ENCODE measurements at places on chromosomes 7 and 10. TPM values are rescaled to one million over a fixed set of nuclear protein-coding genes. Genes with fewer than 3 reads are reported as not detected.

DNA sequence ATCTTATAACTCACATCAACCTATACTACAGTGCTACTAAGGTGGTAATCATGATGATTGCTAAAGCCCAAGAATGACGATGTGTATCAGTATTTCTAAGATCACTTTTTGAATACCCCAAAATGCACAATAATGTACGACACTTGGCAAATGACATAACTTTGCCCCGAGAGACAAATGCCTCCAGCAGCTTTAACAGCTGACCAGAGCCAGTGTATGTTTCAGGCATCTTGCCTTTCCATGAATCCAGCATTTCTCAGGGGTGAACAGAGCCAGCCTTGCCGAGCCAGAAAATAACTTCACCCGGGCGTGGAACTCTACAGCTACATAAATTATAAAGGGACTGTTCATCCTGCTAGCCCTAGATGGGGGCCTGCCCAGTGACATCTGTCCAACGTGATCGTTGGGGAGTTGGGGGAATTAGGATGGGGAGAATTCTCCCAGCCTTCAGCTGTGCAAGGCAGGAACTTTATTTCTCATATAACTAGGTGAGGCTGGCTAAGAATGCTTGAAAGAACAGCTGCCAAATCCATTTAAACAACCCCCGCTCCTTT, 1.8 kb downstream of the IGFBP3 start:
- peaks cover 28% of the 10 kb centered on the region for H3K27me3 ChIP-seq
- no peak for ATAC-seq
- peaks cover 10% of the 10 kb centered on the region for H3K4me1 ChIP-seq
- no peaks in the 10 kb centered on the region for H3K36me3 ChIP-seq

DNA sequence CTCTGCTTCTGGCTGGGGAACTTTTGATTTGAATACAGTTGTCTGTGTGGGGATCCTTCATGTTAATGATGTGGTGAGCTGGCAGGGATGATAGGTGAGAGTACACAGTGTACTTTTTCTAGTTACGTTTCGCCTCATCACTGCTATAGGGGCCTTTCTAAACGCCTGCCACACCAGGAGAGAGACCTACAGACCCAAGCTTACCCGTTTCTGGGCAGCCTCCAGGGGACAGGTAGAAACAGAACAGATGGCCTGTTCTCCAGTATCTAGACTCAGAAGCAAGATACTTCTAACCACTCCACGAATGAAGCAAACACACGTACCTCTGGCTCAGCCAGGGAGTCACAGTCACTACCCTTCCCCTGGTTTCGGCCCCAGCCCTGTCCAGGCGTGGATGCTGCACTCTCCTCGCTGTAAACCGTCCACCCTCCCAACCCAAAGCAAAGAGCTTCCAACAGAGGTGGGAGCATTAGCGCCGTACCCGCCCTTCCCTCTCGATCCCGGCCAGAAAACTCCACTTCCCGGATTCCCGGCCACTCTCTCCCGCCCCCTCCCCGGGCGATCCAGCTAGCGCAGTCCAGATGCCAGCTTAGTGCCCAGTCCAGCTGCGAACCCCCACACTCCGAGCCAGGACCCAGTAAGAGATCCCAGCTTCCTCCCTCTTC, 1.2 kb downstream of the CCDC6 start:
- H3K36me3 ChIP-seq = peaks cover 58% of the 10 kb centered on the region
- ATAC-seq = peak; percentile 72
- H3K27ac ChIP-seq = peak overlapping the region; percentile 100
- H3K4me3 ChIP-seq = peak overlapping the region; percentile 98

- H3K27me3 ChIP-seq = peaks cover 29% of the 10 kb centered on the region
- H3K27ac ChIP-seq = no peak overlapping the region
- ATAC-seq = no peak
Observed at GRCh38 chr10:13771992-13772391, 185.2 kb downstream of the PRPF18 start.

- ATAC-seq = no peak
- H3K4me1 ChIP-seq = no peaks in the 10 kb centered on the region
- H3K27ac ChIP-seq = no peak overlapping the region
- no peaks in the 10 kb centered on the region for H3K36me3 ChIP-seq
- H3K27me3 ChIP-seq = peaks cover 9% of the 10 kb centered on the region
Observed at GRCh38 chr7:121961089-121961867, 88.3 kb downstream of the PTPRZ1 start.

- H3K27ac ChIP-seq = no peak overlapping the region
- no peaks in the 10 kb centered on the region for H3K27me3 ChIP-seq
- H3K4me1 ChIP-seq = no peaks in the 10 kb centered on the region
Observed at GRCh38 chr7:147432079-147432478, 1158.5 kb upstream of the C7orf33 start.

DNA sequence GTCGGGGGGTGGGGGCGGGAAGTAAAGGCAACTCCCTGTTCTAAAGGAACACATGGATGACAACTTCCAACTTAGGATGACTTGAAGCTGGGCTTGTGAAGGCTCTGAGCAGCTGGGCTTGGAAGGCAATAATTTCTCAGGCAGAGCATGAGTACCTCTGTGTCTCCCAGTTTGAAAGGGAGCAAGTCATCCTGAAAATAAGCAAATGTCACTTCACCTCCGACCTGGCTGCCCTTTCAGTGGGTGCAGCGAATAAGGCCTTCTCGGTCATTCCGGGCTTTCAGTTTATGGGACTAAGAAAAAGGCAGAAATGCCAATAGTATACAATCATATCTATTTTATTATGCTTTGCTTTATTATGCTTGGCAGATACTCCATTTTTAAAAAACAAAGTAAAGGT, 15.3 kb upstream of the ADAMTS14 start:
- H3K4me3 ChIP-seq = peak overlapping the region; percentile 51
- no peaks in the 10 kb centered on the region for H3K36me3 ChIP-seq
- peak; percentile 34 for ATAC-seq
- peak overlapping the region; percentile 86 for H3K27ac ChIP-seq

DNA sequence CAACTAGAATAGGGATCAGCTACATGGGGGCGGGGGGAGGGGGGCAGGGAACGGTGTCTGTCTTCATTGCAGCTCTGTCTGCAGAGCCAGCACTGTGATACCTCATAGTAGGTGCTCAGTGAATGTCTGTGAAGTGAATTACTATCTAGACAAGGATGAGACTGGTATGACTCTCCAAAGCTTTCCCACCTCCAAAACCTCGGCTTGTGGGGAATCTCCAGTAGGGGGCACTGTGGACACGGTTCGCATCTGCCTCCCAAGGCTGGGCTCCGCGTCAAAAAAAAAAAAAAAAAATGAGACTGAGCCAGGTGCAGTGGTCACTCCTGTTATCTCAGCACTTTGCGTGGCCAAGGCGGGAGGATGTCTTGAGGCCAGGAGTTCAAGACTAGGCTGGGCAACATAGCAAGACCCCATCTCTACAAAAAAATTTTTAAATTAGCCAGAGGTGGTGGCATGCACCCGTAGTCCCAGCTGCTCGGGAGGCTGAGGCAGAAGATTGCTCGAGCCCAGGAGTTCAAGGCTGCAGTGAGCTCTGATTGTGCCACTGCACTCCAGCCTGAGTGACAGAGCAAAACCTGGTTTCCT, 9.6 kb downstream of the TRIM56 start:
- no peak overlapping the region for H3K27ac ChIP-seq
- H3K27me3 ChIP-seq = no peaks in the 10 kb centered on the region
- peaks cover 9% of the 10 kb centered on the region for H3K4me1 ChIP-seq
- H3K4me3 ChIP-seq = no peak overlapping the region
- H3K36me3 ChIP-seq = peaks cover 22% of the 10 kb centered on the region

- H3K27ac ChIP-seq = no peak overlapping the region
- H3K4me3 ChIP-seq = no peak overlapping the region
- peaks cover 26% of the 10 kb centered on the region for H3K27me3 ChIP-seq
- H3K36me3 ChIP-seq = no peaks in the 10 kb centered on the region
- ATAC-seq = no peak
Observed at GRCh38 chr10:30088178-30088577, 28.8 kb upstream of the JCAD start.

GRCh38 chr7:37705976-37706375, 22.4 kb downstream of the GPR141 start:
- ATAC-seq = no peak
- H3K27me3 ChIP-seq = peaks cover 11% of the 10 kb centered on the region

DNA sequence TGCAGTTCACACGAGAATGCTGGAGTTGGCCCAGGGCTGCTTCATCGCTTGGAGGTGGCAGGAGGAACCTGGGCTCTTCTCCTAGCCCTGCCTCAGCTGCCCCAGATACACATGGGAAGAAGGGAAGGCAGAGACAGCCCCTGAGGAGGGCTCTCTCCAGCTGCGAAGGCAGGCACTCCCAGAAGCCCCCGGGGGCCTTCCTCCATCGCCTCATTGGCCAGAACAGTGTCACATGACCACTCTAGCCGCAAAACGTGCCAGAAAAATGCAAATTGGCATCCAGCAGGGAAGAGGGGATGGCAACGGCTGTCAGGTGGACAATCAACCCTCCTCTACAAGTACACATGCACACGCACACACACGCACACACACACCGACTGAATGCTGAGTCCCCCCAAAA, 217.8 kb upstream of the FRMD4A start:
- peak overlapping the region; percentile 89 for H3K27ac ChIP-seq
- H3K27me3 ChIP-seq = no peaks in the 10 kb centered on the region
- peaks cover 77% of the 10 kb centered on the region for H3K4me1 ChIP-seq
- no peak overlapping the region for H3K4me3 ChIP-seq
- no peak for ATAC-seq

GRCh38 chr10:98309366-98310355, 41.7 kb upstream of the LOXL4 start:
- peaks cover 29% of the 10 kb centered on the region for H3K27me3 ChIP-seq
- H3K4me1 ChIP-seq = no peaks in the 10 kb centered on the region
- H3K36me3 ChIP-seq = no peaks in the 10 kb centered on the region
- no peak overlapping the region for H3K27ac ChIP-seq
- peak; percentile 45 for ATAC-seq

DNA sequence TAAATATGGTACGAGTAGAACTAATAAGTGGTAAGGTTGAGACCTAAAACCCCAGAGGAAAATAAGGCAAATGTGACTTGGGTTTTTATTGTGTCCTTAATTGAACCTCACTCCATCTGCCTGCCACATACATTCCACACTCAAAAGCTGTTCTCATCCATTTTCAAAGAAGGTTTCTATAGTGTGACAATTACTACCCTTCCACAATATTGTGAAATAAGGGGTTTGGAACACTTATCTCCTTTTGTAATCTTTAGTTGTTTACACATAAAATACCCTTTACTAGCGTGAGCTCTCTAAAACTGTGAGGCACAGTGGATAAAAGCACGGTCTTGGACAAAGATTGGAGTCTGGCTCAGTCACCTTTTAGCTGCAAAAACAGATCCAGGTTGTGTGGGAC, 166.6 kb downstream of the THSD7A start:
- H3K4me3 ChIP-seq = no peak overlapping the region
- no peaks in the 10 kb centered on the region for H3K27me3 ChIP-seq
- H3K36me3 ChIP-seq = no peaks in the 10 kb centered on the region
- no peak for ATAC-seq

- H3K4me1 ChIP-seq = no peaks in the 10 kb centered on the region
- H3K36me3 ChIP-seq = no peaks in the 10 kb centered on the region
- H3K4me3 ChIP-seq = no peak overlapping the region
Observed at GRCh38 chr7:73766556-73767229, 3.4 kb downstream of the CLDN3 start.

DNA sequence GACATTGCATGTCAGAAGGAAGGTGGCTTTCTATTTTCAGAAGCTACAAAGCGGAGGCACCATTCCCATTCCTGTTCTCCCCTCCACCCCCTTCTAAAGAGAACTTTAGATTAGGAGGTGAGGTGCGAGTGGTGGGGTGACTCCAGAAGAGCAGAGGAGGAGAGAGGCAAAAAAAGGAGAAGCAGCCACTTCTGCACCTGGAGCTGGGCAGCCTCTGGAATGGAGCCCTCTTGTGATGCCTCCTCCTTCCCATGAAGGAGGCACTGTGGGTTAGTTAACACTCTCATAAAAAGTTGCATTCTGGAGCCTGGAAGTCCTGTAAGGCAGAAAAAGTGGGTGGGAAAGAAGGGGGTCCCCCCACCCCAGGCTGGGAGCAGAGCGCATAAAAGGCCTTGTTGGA, 4.8 kb downstream of the PTF1A start:
- no peak overlapping the region for H3K27ac ChIP-seq
- no peaks in the 10 kb centered on the region for H3K4me1 ChIP-seq
- H3K36me3 ChIP-seq = peaks cover 6% of the 10 kb centered on the region
- ATAC-seq = no peak
- peaks cover 56% of the 10 kb centered on the region for H3K27me3 ChIP-seq

GRCh38 chr10:82692458-82692857, 817.5 kb downstream of the NRG3 start:
- H3K36me3 ChIP-seq = no peaks in the 10 kb centered on the region
- no peaks in the 10 kb centered on the region for H3K27me3 ChIP-seq
- no peak for ATAC-seq
- no peak overlapping the region for H3K4me3 ChIP-seq

DNA sequence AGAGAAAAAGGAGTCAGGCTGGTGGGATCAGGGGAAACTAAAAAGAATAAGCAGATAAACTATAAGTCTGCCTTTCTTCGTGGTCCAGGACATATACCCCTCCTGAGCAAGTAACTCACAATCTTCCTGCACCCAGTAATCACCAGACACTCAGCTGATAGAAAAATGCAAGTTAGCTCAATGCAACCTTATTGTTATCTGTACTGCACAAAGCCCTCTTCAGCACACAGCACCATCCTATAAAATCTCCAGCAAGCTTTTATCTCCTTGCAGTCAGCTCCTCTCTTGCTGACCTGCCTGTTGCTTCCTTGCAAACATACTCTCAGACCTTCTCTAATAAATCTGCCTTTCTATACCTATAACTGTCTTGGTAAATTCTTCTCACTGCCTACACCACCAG, 6.7 kb downstream of the SLC37A3 start:
- peaks cover 7% of the 10 kb centered on the region for H3K36me3 ChIP-seq
- no peak overlapping the region for H3K27ac ChIP-seq
- H3K4me3 ChIP-seq = no peak overlapping the region
- no peaks in the 10 kb centered on the region for H3K27me3 ChIP-seq

GRCh38 chr10:13592306-13592705, 5.5 kb downstream of the PRPF18 start:
- peaks cover 15% of the 10 kb centered on the region for H3K4me1 ChIP-seq
- ATAC-seq = no peak
- H3K36me3 ChIP-seq = peaks cover 52% of the 10 kb centered on the region
- no peak overlapping the region for H3K4me3 ChIP-seq

The CNTNAP2 gene
- total RNA-seq = not detected

The FAM204A gene
- 56.4 TPM for total RNA-seq

The AGR2 gene
- total RNA-seq = not detected

The SLC26A4 gene
- 14.7 TPM for total RNA-seq
